ENCODE measurements at places on chromosomes 5 and 9.
A peak's percentile ranks its signal among the peaks of the same experiment; 100 is the strongest.

GRCh38 chr5:150596826-150597225 is 43.6 kb upstream of the SYNPO start:
- DNase-seq: no peak

DNA sequence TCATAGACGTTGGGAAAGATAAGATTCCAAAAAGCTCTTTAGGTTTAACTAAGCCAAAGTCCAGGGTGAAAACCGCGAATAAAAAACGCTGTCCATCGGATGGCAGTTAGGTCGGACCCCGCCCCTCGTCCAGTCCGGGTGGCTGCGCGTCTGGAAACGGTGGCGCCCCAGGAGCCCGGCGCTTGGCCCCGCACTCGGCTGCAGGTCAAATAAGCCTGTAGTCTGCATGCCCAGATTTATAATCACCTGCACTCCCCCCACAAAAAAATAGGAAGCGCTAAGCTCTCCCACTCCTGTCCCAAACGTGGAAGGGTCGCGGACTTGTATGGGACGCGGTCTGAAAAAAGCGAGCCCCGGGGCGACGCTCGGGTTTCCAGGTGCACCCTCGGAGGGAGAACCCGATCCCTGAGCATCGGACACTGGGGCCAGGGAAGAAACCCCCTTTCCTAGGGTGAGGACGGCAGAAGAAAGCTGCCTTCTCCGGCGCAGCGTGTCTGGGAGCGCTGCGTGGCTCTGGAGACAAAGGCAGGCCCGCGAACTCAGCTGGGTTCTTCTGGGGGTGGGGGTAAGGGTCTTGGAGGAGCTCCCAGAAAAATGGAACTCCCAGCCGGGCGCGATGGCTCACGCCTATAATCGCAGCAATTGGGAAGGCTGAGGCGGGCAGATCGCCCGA is 923 bp upstream of the ZBTB5 start:
- DNase-seq: peak; percentile 94

- peak; percentile 89 for DNase-seq
Observed at GRCh38 chr9:20980832-20981455, 50.5 kb downstream of the HACD4 start.

GRCh38 chr5:105501315-105501714 is 1938.7 kb upstream of the NUDT12 start:
- no peak for DNase-seq

DNA sequence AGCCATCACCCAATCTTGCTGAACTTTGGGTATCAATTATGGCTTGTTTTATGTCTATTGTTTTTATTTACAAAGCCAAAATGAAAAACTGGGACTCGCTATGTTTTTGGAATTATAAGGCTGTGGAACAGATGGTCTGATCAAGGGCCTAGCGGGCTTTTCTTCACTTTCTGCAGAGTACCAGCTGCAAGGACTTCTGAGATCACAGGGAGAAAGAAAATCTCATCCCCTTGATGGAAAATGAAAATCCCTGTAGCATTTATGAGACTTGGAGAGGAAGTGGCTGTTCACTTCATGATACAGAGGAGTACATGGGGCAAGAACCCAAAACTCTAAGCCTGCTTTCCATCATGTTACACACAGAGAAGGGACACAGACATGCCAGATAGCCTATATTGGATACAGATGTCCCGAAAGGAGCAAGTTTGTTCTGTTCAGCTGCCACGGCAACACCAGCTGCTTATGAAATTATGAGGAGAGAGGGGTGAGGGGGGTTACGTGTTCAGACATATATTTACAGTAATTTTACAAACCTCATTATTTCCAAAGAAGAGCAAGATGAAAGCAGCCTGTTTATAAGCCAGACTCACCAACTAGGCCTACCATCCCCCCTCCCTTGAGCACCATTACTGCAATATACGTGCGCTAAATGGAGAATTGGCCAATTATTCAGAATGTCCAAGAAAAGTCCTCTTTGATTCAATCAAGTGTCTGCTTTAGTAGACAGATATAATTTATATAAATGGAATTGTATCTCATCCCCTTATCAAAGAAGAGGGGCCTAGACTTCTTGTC is 220.0 kb downstream of the MARCHF11 start:
- no peak for DNase-seq

- DNase-seq: no peak
Observed at GRCh38 chr5:71865665-71866320, 146.7 kb downstream of the CARTPT start.

GRCh38 chr5:169011009-169011408 is 289.9 kb downstream of the SLIT3 start:
- no peak for DNase-seq

- DNase-seq: peak; percentile 99
Observed at GRCh38 chr9:95018099-95018936, 291.8 kb downstream of the AOPEP start.

DNA sequence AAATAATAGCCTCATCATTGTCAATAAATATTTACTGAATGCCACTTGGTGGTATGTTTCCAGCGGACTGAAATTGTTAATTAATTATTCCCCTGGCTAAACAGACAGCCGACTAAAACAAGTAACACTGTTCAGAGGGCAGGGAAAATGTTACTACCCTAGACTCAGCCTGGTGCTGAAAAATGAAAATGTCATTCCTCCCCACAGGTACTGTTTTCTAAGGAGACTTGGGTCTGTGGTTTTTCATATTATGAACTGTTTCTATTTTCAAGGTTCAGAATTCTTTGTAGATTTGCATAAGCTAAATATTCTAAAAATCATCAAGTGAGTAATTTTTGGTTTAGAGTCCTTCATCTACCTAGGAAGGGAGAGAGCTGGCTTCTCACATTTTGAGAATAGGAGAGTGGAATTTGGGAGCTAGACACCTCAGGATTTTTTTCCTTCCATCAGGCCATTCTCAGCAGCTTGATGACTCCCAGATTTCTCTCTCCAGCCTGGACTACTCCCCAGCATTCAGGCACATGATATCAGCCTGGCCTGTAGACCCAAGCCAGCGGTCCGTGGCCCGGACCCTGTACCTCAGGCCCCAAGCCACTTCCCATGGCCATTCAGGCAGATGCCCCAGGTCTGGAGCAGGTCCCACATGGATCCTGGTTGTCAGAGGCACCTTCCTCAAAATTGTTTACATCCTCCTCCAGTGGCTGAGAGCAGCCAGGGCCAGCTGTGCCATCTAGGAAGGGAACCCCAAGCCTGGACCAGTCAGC is 24.4 kb downstream of the BHMT start:
- no peak for DNase-seq

GRCh38 chr9:135891027-135891631 is 16.2 kb downstream of the CAMSAP1 start:
- DNase-seq: no peak

DNA sequence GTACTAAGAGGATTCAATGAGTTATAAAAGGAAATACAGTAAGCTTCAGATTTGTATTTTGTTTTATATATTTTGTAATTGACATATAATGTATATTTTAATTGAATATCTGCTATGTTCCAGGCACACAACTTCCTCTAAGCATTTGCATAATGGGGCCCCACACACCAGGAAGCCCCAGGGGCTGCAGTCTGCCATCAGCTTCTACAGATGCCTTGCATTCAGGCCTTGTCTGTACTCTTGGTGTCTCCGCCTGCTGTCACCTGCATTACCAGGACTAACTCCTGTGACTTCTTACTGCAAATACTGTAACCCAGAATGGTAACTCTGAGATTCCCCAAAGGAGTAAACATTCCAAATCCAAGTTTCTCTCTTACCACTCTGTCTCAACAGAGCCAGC is 20.6 kb downstream of the ARL15 start:
- no peak for DNase-seq

- peak; percentile 91 for DNase-seq
Observed at GRCh38 chr9:33287087-33287490, 3.2 kb upstream of the NFX1 start.

DNA sequence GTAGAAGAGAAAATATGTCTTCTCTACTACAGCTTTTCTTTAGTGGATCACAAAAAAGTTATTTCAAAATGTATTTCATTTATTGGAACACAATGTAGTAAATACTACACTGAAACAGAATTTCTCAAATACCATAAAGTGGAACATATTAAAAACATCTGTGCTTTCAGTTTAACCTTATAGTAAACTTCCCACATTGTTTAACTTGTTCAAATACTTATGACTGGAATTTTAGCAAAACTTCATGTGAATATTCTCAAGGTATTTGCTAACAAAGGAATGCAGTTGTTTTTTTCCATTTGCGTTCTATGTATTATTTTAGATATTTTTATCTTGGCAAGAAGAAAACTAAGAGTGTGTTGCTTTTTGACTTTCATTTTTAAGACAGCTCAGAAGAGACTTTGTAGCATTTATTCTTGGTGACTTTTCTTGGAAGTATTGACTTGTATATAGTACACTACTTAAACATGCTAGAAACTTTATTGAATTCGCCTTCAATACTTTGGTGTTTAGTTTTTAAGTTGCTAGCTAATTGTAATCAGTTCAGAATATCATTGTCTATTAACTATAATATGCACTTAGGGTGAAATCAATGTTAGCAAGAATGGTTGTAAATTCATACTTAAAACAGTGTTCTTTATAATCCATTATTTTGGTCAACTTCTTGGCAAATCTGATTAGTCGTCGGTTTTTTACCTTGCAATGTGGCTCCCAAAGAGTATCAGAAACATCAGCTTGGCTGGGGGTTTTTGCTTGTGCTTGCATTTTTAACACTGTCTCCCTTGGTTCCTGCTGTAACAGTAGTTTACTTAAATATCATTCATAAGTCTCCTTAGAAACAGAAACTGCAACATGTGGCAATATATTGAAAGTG is 5.0 kb upstream of the RHOBTB3 start:
- peak; percentile 54 for DNase-seq

DNA sequence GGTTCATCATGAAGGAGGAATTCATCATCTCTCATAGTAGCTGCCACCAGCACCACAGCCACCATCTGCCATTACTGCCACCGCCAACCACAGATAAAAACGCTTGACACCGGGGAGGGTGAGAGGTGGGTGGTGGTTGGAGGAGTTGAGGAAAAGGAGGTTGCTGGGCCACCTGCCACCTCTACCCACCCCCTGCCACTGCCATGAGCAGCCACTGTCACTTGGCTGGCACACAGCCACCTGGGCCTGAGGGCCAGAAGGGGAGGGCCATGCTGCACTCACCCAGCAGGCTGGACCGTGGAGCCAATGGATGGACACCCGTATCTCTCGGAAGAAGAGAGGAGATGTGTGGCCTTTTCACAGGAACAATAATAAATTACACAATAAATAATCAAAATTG is 31.3 kb upstream of the SLC36A2 start:
- DNase-seq: no peak

DNA sequence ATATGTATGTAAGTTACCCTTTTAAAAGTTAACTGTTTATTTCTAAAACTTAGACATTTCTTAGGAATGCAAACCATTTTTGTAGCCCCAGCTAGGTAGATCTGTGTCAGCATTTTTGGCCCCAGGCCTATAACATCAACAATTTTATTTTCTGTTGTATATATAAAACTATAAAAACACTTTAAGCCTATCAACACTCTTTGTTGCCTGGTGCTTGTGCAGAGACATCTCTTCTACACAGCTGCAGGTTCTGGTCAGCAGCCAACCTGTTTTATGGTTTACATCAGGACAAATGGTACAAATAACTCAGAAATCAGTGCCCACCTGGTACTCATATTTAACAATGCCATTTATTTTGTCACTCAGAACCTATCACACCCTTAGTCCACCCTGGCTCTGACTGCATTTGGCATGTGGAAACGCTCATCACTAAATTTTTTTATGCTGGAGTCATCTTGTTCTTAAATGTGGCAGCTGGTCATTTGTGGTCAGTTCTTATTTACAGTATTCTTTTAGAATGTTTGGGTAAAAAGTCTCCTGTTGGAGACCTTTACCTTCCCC is 173.4 kb downstream of the DNAH5 start:
- DNase-seq: peak; percentile 62

DNA sequence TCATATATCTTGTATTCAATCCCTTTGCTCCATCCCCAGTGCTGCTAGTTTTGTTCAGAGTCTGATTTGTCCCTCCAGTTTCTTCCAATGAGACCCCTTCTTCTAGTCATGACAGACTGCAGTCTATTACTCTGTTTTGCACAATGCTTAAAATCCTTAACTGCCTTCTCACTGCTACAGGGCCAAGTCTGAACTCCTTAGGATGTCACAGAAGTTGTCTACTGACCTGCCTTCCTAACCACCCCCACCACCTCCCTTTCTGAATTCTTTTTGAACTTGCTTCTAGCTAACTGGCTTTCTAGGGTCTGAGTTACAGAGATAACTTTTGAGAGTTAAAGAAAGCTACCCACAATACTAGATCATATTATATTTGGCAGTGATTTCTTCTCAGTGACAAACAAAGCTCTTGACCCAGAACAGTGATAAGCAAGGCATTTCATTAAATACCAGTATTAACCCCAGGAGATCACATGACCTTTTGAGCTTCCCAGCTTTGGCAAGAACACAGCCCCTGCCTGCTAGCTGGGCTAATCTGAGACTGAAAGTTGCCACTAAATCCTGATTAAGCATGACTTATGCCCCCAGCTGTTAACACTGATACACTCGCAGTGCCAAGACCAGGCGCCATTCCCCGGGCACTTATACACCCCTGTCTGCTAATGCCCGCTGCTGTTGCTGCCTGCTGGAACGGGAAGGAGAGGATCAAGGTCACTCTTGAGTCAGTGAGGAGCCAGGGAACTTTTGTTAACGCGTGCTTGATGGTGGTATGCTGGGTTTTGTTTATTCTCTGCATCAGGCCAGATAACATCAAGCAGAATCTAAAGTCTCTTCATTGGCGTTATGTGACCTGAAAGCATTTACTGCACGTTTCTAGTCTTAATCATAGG is 36.4 kb upstream of the ADAMTSL1 start:
- DNase-seq: peak; percentile 68

- DNase-seq: peak; percentile 50
Observed at GRCh38 chr5:72187388-72188075, 80.3 kb downstream of the MAP1B start.

DNA sequence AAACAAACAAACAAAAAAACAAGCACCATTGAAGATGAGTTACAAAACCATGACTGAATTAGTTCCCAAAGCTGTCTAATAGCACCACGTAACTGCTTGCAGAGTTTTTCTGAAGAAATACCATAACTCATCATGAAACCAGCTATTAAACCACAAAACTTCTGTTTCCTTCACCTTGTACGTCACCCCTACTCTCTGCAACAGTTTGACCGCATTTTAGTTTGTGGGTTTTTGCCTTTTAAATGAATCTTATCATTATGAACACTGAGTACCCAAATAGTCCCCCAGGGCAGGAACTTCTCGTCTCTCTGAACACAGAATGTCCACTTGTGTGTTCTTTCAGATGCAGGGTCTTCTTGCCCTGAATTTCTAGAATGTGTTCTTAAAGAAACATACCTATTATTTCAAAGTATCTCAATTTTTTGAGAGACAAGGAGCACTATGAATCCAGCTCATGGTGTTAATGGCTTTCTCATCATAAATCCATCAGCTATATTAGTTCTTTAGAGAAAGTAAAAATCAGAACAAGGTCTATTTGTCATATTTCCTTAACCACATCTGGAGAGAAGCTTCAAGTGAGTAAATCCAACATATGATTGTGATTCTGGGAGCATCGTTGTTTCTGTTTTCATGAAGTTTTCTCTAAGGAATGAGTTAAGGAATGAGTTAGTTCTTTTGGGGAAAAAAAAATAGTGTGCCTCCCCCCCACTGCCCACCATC is 210.6 kb downstream of the AUH start:
- DNase-seq: peak; percentile 79

- peak; percentile 69 for DNase-seq
Observed at GRCh38 chr9:106920701-106921283, 57.8 kb downstream of the ZNF462 start.

All from GM23248 (cell line).